GM12891 (cell line): ENCODE measurements at places on chromosomes 5 and 9.

- DNase-seq: no peak
Measured at GRCh38 chr9:35366627-35367026, 123.3 kb upstream of the RUSC2 start.

DNA sequence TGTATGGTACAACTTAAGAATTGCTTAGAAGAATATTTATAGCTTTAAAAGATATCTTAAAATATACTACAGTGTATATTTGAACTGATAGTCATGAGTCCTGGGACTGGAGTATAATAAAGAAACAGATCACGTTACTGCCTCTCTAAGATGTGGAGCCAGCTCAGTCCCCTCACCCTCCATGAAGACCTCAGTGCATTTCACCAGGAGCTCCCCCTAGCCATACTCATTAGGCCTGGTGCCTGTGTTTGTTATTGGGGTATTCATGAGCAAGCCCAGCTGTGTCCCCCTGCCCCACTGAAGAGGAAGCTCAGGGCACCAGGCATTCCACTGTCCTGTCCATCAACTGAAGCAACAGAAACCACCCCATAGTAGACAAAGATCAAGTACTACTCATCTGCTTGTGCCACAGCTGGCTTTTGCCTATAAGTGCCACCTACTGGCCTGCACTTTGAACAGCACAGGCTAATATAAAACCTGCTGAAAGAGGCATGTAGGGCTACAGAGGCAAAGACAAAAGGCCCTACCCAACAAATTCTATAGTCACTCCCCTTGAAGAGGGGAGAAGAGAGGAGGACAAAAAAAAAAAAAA lies 850.2 kb upstream of the NUDT12 start:
- DNase-seq: no peak

- no peak for DNase-seq
Measured at GRCh38 chr9:97924386-97924785, 2.1 kb upstream of the TRMO start.

DNA sequence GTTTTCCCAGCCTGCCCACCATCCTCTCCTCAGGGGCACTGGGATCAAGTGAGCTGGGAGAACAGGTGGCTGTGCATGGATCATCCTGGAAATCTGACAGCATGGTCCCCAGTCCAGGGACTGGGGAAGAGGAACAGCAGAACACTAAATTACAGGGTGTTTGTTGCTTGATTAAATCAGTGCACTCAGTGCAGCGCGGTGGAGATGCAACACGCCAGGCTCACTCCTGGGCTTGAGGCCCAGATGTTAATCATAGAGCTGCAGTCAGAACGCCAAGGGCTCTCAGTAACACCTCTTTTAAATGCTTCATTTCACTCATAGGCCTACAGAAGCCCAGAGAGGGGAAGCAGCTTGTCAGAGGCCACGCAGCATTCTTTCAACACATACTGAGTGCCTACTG lies 14.2 kb upstream of the LARP1 start:
- no peak for DNase-seq

- no peak for DNase-seq
Measured at GRCh38 chr9:113522858-113523257, 59.3 kb downstream of the RGS3 start.
